ENCODE measurements at places on chromosomes 13 and 19.

GRCh38 chr19:14517840-14518505, at the start of gene DNAJB1:
DNAJB1 (minus strand) TSS chr19:14518397; CDS start chr19:14518349, 48 bp downstream.
- peak; percentile 79 for DNase-seq
- peak within 1 kb of the TSS; percentile 88 for H3K4me3 ChIP-seq
- peaks cover 36% of the 10 kb centered on the region for H3K36me3 ChIP-seq
- no peaks in the 10 kb centered on the region for H3K27me3 ChIP-seq

- H3K27ac ChIP-seq = no peak overlapping the region
- H3K36me3 ChIP-seq = peaks cover 8% of the 10 kb centered on the region
- no peaks in the 10 kb centered on the region for H3K4me1 ChIP-seq
- H3K27me3 ChIP-seq = no peaks in the 10 kb centered on the region
Measured at GRCh38 chr19:4023600-4024398, 16.3 kb downstream of the PIAS4 start.

DNA sequence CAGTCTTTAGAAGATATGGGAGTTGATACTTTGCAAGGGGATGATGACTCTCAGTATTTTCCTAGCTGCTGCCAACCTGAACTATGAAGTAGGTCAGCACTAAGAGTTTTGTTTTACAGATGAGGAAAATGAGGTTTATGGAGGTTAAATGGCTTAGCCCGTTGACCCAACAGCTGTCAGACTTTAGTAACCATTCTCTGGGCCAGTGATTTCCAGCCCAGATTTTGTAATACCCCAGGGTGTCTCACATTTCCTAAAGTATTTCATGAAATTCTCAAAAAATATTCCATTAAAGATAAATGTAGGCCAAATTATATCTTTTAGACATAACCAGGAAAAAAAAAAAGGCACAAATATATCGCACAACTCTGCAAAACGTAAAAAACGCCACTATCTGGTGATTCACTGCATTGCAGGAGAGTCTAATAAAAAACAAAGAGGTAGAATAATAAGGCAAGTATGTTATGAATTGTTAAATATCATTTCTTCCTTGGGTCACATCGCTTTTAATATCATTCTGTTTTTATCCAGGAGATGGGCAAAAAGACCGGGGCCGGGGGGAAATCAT, 112.5 kb downstream of the DACH1 start:
- H3K27ac ChIP-seq = no peak overlapping the region
- no peaks in the 10 kb centered on the region for H3K27me3 ChIP-seq
- no peak overlapping the region for H3K4me3 ChIP-seq
- H3K36me3 ChIP-seq = no peaks in the 10 kb centered on the region
- no peaks in the 10 kb centered on the region for H3K4me1 ChIP-seq

DNA sequence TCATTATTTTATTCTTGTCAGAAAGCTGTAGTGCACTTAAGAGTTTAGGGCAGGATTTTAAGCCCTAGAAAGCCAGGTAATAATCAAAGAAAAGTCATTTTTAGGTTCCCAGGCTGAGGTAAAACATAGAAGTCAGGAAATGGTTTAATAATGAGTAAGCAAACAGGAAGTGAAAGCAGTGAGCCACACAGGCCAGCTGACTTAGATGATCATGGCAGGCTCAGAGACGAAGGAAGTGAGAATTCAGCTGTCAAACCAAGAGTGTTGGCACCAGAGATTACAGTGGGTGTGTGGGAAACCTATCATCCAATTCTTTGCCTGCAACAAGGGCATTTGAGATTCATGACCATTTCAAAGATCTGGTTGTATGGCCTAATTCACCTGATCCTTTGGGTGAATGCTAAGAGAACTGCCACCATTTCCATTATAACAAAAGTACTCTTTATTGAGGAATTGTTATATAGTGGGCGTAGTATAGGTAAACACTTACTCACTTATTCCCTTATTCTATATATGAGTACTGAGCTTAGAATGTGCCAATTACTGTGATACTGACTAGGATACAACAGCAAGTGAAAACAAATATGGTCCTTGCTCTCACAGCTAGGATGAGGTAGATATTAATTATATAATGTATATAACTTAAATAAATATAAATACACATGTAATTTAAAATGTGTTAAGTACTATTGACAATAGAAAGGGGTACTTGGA, 103.7 kb upstream of the EDNRB start:
- no peak overlapping the region for H3K27ac ChIP-seq
- peaks cover 7% of the 10 kb centered on the region for H3K4me1 ChIP-seq
- H3K27me3 ChIP-seq = peaks cover 5% of the 10 kb centered on the region
- H3K4me3 ChIP-seq = no peak overlapping the region
- no peaks in the 10 kb centered on the region for H3K36me3 ChIP-seq

DNA sequence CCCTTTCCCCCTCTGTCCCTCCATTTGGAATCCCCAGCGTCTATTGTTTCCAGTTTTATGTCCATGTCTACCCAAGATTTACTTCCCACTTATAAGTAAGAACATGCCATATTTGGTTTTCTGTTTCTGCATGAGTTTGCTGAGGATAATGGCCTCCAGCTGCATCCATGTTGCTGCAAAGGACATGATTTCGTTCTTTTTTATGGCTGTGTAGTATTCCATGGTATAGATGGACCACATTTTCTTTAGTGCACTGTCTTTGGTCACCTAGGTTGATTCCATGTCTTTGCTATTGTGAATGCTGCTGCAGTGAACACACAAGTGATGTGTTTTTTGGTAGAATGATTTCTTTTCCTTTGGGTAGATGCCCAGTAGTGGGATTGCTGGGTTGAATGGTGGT, 3.8 kb downstream of the ZNF555 start:
- H3K27ac ChIP-seq = no peak overlapping the region
- no peaks in the 10 kb centered on the region for H3K27me3 ChIP-seq
- DNase-seq = no peak
- H3K4me1 ChIP-seq = peaks cover 15% of the 10 kb centered on the region
- no peak overlapping the region for H3K4me3 ChIP-seq

- no peak overlapping the region for H3K4me3 ChIP-seq
- H3K27ac ChIP-seq = no peak overlapping the region
- H3K27me3 ChIP-seq = no peaks in the 10 kb centered on the region
- peaks cover 5% of the 10 kb centered on the region for H3K36me3 ChIP-seq
- no peak for DNase-seq
- peaks cover 10% of the 10 kb centered on the region for H3K4me1 ChIP-seq
Measured at GRCh38 chr19:46994141-46994686, 25.4 kb upstream of the NPAS1 start.

GRCh38 chr13:46810440-46810839, 13.5 kb upstream of the ESD start:
- H3K27me3 ChIP-seq = peaks cover 1% of the 10 kb centered on the region
- peaks cover 3% of the 10 kb centered on the region for H3K36me3 ChIP-seq
- no peak overlapping the region for H3K4me3 ChIP-seq
- H3K27ac ChIP-seq = no peak overlapping the region
- no peaks in the 10 kb centered on the region for H3K4me1 ChIP-seq

DNA sequence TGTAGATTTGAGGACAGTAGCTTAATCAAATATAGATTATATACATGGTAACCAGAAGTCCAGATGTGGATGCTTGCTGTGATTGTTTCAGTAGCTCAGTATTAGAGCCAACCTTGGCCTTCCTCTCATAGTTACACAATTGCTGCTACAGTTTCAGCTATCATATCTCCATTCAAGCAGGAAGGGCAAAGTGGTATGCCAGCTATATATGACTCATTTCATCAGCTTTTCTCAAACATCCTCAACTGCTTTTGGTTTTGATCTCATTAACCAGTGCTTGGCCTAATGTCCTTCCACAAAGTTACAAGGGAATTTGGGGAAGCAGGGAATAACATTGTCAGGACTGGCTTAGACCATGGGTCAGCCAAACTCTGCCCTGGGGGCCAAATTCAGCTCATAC, 73.0 kb upstream of the MAB21L1 start:
- H3K4me3 ChIP-seq = no peak overlapping the region
- DNase-seq = no peak
- H3K36me3 ChIP-seq = no peaks in the 10 kb centered on the region
- H3K27me3 ChIP-seq = no peaks in the 10 kb centered on the region
- H3K27ac ChIP-seq = no peak overlapping the region

- no peaks in the 10 kb centered on the region for H3K36me3 ChIP-seq
- no peak overlapping the region for H3K27ac ChIP-seq
- no peak overlapping the region for H3K4me3 ChIP-seq
- DNase-seq = no peak
- H3K4me1 ChIP-seq = peaks cover 5% of the 10 kb centered on the region
Measured at GRCh38 chr13:98143157-98143553, 261 bp downstream of the FARP1 start.

GRCh38 chr13:30972888-30973377, 40.5 kb downstream of the TEX26 start:
- peaks cover 11% of the 10 kb centered on the region for H3K27me3 ChIP-seq
- no peak overlapping the region for H3K27ac ChIP-seq
- no peaks in the 10 kb centered on the region for H3K36me3 ChIP-seq

DNA sequence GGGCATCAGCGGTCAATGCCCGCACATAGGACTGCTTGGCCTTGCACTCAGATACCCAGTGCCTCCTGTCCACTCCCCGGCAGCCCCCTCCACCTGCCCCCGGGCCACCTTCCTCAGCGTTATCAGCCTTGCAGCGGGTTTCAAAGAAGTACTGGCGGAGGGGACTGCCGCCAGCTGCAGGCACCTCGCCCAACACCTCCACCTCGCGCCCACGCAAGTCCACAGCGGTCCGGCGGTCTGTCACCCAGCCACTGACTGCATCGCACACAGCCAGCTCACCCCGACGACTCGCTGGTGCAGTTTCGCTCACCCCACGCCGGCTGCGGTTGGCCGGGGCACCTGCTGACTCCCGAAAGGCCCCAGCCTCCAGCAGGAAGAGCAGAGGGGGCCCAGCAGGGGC, 3.2 kb downstream of the NTF4 start:
- no peak overlapping the region for H3K4me3 ChIP-seq
- peaks cover 17% of the 10 kb centered on the region for H3K4me1 ChIP-seq
- peaks cover 48% of the 10 kb centered on the region for H3K27me3 ChIP-seq

GRCh38 chr19:10815007-10815536, 20.9 kb downstream of the TMED1 start:
- peaks cover 15% of the 10 kb centered on the region for H3K4me1 ChIP-seq
- peaks cover 20% of the 10 kb centered on the region for H3K36me3 ChIP-seq
- no peaks in the 10 kb centered on the region for H3K27me3 ChIP-seq
- DNase-seq = no peak
- peak overlapping the region; percentile 43 for H3K27ac ChIP-seq

DNA sequence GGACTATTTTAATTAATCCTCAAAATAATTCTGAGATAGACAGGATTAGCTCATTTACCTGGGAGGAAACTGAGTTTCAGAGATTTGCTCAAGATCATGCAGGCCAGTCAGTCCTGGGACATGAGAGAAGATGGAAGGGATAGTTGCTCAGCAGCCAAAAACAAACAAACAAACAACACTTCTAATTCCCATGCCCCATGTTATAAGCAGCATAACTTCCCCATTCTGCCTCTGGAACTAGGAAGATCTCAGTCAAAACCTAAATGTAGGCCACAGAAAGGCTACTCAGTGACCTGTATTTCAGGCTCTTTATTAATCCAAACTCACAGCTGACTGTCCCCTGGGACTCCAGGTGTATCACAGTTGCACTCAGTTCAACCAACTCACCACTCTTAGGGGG, 489.2 kb upstream of the NBEA start:
- no peak for DNase-seq
- no peaks in the 10 kb centered on the region for H3K4me1 ChIP-seq
- no peak overlapping the region for H3K4me3 ChIP-seq

- H3K27ac ChIP-seq = no peak overlapping the region
- H3K4me1 ChIP-seq = no peaks in the 10 kb centered on the region
- H3K27me3 ChIP-seq = no peaks in the 10 kb centered on the region
- no peaks in the 10 kb centered on the region for H3K36me3 ChIP-seq
Measured at GRCh38 chr19:33214596-33214995, 11.1 kb downstream of the SLC7A10 start.

- H3K27me3 ChIP-seq = no peaks in the 10 kb centered on the region
- peaks cover 37% of the 10 kb centered on the region for H3K36me3 ChIP-seq
- H3K4me1 ChIP-seq = peaks cover 47% of the 10 kb centered on the region
- H3K4me3 ChIP-seq = peak overlapping the region; percentile 84
- DNase-seq = peak; percentile 60
Measured at GRCh38 chr19:44747739-44748425, 626 bp upstream of the BCL3 start.

DNA sequence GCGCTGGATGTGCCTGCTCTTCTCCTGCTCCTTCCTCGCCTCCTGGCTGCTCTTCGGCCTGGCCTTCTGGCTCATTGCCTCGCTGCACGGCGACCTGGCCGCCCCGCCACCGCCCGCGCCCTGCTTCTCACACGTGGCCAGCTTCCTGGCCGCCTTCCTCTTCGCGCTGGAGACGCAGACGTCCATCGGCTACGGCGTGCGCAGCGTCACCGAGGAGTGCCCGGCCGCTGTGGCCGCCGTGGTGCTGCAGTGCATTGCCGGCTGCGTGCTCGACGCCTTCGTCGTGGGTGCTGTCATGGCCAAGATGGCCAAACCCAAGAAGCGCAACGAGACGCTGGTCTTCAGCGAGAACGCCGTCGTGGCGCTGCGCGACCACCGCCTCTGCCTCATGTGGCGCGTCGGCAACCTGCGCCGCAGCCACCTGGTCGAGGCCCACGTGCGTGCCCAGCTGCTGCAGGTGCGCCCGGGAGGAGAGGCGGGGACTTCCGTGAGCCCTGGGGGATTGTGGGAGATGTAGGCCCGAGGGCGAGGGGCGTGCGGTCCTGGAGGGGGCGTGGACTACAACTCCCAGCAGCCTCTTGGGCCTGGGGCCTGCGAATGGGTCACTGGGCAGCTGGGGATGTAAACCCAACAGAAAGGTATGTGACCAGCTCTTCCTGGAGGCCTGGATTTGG, 6.7 kb downstream of the KCNJ14 start:
- H3K4me1 ChIP-seq = peaks cover 8% of the 10 kb centered on the region
- no peak overlapping the region for H3K27ac ChIP-seq
- H3K36me3 ChIP-seq = peaks cover 17% of the 10 kb centered on the region
- H3K4me3 ChIP-seq = no peak overlapping the region
- H3K27me3 ChIP-seq = no peaks in the 10 kb centered on the region

- H3K27me3 ChIP-seq = no peaks in the 10 kb centered on the region
- peaks cover 59% of the 10 kb centered on the region for H3K4me1 ChIP-seq
- H3K4me3 ChIP-seq = no peak overlapping the region
- DNase-seq = no peak
- H3K27ac ChIP-seq = no peak overlapping the region
Measured at GRCh38 chr19:46926170-46927071, 65.6 kb downstream of the ARHGAP35 start.

- H3K4me1 ChIP-seq = peaks cover 29% of the 10 kb centered on the region
- DNase-seq = no peak
- no peak overlapping the region for H3K27ac ChIP-seq
- no peaks in the 10 kb centered on the region for H3K36me3 ChIP-seq
- no peak overlapping the region for H3K4me3 ChIP-seq
Measured at GRCh38 chr19:13189600-13189999, 39.4 kb downstream of the IER2 start.
